Activated CD8-positive, alpha-beta memory T cell treated with anti-CD3 and anti-CD28 coated beads for 1 hour (primary cell): ENCODE measurements at places on chromosomes 13 and 19.

- no peak for DNase-seq
Measured at GRCh38 chr13:73467125-73467524, 408.3 kb downstream of the KLF5 start.

- DNase-seq, result no peak
Measured at GRCh38 chr13:83449668-83450395, 432.4 kb downstream of the SLITRK1 start.

DNA sequence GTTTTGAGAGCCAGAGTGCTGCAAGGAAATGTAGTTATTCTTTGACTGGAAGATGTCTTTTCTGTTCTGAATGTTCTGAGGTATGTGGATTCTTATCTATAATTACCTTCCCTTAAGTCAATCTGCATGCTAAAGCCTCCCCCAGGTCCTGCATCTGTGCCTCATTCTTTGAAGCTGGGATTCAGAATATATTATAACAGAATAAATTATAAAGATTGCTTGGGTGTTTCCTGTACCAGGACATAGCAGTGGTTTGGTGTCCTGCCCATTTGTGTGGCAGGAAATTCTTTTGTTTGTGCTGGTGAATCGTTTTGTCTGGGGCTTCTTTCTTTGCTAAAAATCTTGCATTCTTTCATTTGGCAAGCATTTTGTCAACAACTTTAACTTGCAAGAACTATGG lies 60.2 kb downstream of the ITGBL1 start:
- DNase-seq, result no peak

GRCh38 chr19:35565016-35565856 lies 1.8 kb upstream of the ATP4A start:
- DNase-seq, result no peak
